ENCODE measurements at places on chromosomes 5 and 9.

DNA sequence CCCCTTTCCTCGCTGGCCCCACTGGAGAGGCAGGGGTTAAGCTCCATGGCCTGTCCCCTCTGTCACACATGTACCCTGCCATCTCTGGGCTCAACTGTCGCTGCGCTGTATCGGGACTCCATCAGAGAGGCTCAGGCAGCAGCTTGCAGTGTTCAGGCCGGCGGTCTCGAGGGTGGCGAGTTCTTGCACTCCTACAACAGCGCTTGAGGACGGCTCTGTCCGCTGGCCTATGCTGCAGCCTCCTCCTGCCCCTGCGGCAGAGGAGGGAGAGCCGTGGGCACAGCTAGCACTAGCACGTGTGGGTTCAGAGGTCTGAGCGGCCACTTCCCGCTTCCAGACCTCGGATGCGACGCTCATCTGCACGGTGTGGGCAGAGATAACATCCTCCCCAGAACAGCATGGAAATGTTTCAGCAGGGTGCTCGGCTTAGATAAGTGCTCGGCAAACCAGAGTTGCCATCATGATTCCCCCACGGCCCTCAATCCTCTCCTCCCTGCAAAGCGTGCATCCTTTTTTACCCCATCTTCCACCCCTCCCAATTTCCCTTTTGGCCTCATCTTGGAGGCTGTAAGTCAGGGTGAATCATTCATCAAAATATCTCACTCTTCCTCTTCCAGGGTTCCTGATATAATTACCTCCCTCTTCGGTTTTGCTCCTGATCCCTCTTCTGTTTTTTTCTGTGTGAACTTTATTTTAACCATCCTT lies 41.9 kb upstream of the FUBP3 start:
- no peak for DNase-seq

DNA sequence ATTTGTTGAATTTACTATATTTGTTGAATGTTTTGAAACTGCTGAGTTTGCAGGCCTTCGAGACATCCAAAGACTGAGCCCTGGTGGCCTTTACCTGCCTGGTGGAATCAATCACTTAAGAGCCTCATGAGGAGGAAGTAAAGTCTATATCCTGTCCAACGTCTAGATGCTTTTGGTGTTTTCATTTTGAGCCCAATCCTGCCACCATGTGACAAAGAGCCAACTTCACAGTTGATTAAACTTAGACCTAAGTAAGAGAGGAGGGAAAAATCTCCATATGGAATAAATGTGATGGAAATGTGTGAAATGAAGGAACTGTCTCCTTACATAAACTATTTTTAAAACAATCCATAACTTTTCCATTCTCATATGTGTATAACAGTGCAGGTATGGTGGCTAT lies 220.1 kb downstream of the PRR16 start:
- DNase-seq: no peak

DNA sequence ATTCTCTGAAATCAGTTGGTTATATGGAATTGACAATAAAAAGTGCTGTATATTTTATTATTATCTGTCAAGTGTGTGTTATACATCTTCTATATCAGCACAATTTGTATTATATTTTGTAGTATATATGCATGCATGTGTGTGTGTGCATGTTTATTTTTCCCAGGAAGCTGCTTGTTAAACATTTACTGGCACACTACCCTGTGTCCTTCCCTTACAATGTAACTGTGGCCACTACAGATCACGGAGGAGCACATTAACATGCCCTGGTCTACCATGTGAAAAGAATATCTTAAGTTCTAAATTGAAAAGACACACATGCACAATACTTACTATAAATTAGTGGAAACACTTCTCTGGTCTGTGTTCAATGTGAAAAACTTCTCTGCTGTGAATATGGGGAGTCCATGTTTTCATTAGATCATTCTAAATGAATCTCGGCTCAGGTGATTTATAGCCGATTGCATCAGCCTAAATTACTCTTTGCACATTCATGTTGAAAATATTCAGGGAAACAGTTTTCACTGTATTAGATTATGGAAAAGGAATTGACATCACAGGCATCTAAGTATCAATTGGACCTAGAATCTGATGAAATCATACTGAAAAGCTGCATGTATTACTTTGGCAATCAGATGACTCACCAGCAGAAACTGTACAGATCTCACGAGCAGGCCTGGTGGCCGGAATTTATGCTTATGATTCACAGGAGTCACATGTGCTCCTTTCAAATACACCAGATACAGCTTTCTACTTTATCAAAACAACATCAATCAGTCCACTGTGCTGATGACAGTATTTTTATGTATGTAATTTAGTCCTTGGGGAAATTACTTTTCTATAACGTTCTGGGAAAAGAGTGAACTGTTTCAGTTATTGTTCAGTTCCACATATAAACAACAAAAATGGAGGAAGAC lies 39.4 kb downstream of the LURAP1L start:
- DNase-seq: no peak

DNA sequence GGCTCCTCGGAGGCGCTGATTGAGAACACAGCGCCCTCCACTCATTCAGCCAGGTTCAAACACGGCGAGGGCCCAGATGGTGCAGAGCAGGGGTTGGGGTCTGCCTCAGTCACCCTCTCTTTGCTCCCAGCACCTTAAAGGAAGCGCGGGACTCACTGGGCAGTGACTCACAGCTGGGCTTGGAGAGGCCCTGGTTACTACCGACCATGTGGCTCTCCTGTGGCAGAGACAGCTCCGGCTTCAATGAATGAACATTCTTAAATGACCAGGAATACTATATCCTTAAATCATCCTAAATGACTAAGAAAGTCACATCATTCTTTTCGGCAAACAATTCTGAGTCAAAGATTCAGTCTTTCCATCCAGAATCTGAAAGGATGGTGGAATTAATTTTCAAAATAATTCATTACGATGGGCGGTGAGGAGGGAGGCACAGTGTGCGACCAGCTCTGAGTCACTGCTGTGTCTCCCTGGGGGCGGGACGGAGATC lies 1.6 kb upstream of the INPP5E start:
- DNase-seq: no peak

- DNase-seq: no peak
Observed at GRCh38 chr5:159609359-159609758, 279.1 kb upstream of the IL12B start.

DNA sequence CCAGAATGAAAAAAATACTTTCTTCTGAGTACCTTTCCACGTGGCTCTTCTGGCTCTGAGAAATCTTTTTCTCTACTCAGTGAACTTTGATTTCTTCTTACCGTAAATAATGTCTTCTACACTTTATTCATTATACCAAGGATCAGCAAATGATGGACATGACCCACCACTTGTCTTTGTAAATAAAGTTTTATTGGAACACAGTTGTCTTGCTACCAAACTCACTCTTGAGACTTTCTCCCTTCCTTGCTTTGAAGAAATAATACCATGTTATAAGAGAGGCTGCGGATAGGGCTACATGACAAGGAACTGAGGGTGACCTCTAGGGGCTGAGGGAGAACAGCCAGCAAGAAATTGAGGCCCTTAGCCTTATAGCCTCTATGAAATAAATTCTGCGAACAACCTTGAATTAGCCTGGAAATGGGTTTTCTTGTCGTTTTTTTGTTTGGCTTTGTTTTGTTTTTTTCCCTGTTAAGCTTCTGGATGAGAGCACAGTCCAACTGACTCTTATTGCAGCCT lies 212.5 kb downstream of the COMMD10 start:
- no peak for DNase-seq

DNA sequence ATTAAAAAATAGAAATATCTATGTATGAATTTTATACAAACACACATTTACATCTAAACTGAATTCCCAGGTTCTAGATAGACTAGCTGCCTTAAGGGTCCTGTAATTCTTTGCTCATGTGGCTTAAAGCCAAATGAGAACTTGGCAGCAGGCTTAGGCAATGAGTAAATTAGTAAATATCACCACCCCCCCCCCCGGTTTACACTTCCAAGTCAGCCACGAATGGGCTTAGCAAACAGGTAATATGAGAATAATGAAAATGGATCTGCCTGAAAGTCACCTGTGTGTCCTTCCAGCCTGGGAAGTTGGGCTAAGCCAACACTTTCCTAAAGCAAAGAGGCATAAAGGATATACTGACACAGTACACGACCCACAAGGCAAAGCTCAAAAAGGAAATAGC lies 108.6 kb downstream of the KLHL3 start:
- no peak for DNase-seq

- DNase-seq: no peak
Observed at GRCh38 chr9:127557466-127557869, 54.6 kb upstream of the STXBP1 start.

All from activated T-helper 1 cell treated with anti-CD3 and anti-CD28 coated beads, Interleukin-2, amount 50 U/mL, for 16 hours (primary cell).